Breast epithelium (tissue), 4 donors: ENCODE measurements at places on chromosomes 12 and 14. TPM values are rescaled to one million over a fixed set of nuclear protein-coding genes. Genes with fewer than 3 reads are reported as not detected.
A peak's percentile ranks its signal among the peaks of the same experiment; 100 is the strongest.

Gene FAM161B
- total RNA-seq = 4.5 TPM

Gene RABGGTA
- 34.4 TPM for total RNA-seq

Gene KRT1
- not detected for total RNA-seq

Gene GPR162
- 4.2 TPM for total RNA-seq

GRCh38 chr14:101442451-101442850, 118.8 kb upstream of the DIO3 start:
- H3K4me3 ChIP-seq = no peak overlapping the region
- no peaks in the 10 kb centered on the region for H3K36me3 ChIP-seq
- DNase-seq = no peak
- H3K4me1 ChIP-seq = no peaks in the 10 kb centered on the region
- H3K27ac ChIP-seq = no peak overlapping the region

GRCh38 chr12:117452112-117452511, 90.7 kb upstream of the NOS1 start:
- H3K4me3 ChIP-seq = no peak overlapping the region
- H3K36me3 ChIP-seq = no peaks in the 10 kb centered on the region
- no peaks in the 10 kb centered on the region for H3K4me1 ChIP-seq
- DNase-seq = no peak
- no peak overlapping the region for H3K27ac ChIP-seq
- H3K27me3 ChIP-seq = no peaks in the 10 kb centered on the region

DNA sequence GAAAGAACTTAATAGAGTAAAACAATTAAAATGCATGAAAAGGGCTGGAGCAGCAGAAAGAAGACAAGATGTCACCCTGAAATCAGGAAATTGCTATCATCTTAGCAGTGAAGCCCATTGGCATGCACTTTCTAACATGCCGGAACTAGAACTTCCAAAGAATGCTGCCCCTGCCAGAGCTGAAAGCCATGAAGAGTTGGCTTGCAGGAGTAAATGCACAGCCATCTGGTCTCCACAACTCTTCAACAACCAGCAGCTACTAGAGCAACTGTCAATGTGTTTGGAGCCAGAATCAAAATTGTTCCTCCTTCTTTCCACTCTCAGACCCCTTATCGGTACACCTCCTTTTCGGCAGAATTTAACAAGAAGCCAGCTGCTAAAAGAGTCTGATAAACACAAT, 414.1 kb downstream of the KCNH5 start:
- H3K27me3 ChIP-seq = no peaks in the 10 kb centered on the region
- no peaks in the 10 kb centered on the region for H3K4me1 ChIP-seq
- no peak overlapping the region for H3K27ac ChIP-seq

- H3K27ac ChIP-seq = peak overlapping the region; percentile 21
- no peaks in the 10 kb centered on the region for H3K36me3 ChIP-seq
- H3K4me3 ChIP-seq = no peak overlapping the region
- H3K4me1 ChIP-seq = peaks cover 17% of the 10 kb centered on the region
- no peaks in the 10 kb centered on the region for H3K27me3 ChIP-seq
- DNase-seq = peak; percentile 73
Observed at GRCh38 chr14:59215322-59215721, 26.9 kb downstream of the DAAM1 start.

DNA sequence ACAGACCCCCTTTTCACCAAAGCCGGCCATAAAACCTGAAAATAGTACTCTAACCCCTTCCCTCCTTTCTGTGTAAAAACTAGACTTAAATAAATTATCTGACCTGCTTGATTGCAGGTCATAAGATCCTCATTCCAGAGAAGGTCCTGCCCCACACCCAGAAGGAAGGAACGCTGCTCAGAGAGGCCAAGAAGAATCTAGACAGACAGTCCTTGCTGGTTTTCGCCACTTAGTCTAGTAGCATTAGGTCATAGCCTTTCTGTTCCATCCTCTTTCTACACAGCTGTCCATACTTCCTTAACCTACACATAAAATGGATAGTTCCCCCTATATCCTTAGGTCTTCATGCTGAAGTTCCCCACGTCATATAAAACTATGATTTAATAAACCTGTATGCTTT, 83.7 kb upstream of the IGF1 start:
- no peak overlapping the region for H3K4me3 ChIP-seq
- DNase-seq = peak; percentile 48
- no peaks in the 10 kb centered on the region for H3K36me3 ChIP-seq

GRCh38 chr12:6956021-6956727, 5.0 kb downstream of the PTPN6 start:
- no peak overlapping the region for H3K27ac ChIP-seq
- H3K27me3 ChIP-seq = no peaks in the 10 kb centered on the region
- DNase-seq = no peak
- no peaks in the 10 kb centered on the region for H3K4me1 ChIP-seq
- H3K4me3 ChIP-seq = no peak overlapping the region
- no peaks in the 10 kb centered on the region for H3K36me3 ChIP-seq

GRCh38 chr14:90846511-90846910, 30.3 kb upstream of the TTC7B start:
- DNase-seq = no peak
- no peaks in the 10 kb centered on the region for H3K27me3 ChIP-seq
- H3K4me1 ChIP-seq = no peaks in the 10 kb centered on the region
- no peak overlapping the region for H3K4me3 ChIP-seq
- H3K36me3 ChIP-seq = no peaks in the 10 kb centered on the region

- H3K36me3 ChIP-seq = no peaks in the 10 kb centered on the region
- H3K4me3 ChIP-seq = no peak overlapping the region
- no peak for DNase-seq
Observed at GRCh38 chr12:122013136-122013535, 8.5 kb upstream of the BCL7A start.

DNA sequence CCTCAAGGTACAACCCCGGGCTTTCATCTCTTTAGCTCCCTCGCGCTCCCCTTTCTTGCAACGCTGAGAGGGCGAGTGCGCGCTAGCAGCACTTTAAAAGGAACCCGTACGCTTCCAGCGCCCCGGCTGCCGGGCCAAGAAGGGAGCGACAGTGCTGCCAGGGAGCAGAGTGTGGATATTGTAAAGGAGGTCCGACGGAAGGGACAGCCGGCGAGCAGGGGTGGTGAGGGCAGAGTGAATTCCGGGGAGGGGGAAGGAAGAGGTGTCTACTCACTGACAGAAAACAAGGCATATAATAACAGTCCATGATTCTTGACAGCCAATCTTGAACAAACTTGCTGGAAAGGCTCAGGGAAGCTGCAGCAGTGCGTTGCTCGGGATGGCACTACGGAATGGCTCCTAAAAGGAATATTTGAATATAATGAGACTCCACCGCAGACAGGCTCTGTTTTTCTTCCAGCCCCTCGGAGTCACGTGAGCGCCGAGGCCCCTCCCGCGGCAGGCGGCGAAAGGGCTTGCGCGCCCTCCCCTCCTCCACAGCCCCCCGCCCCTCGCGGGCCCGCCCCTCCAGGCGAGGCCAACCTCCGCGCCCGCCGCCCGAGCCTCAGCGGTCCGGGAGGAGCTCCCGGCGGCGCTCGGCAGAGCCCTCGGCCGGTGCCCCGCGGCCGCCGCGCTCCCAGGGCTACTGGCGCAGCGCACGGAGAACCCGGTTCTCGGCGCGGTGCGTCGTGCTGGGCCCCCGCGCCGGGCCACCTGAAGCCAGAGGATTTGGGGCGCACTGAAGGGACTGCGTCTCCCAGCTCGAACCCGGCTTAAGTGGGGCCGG, 3.4 kb downstream of the BMP4 start:
- peak overlapping the region; percentile 68 for H3K4me3 ChIP-seq
- H3K27ac ChIP-seq = peak overlapping the region; percentile 80
- H3K36me3 ChIP-seq = no peaks in the 10 kb centered on the region
- no peaks in the 10 kb centered on the region for H3K27me3 ChIP-seq
- no peaks in the 10 kb centered on the region for H3K4me1 ChIP-seq
- DNase-seq = peak; percentile 72
